ENCODE measurements at places on chromosomes 2 and 18.

DNA sequence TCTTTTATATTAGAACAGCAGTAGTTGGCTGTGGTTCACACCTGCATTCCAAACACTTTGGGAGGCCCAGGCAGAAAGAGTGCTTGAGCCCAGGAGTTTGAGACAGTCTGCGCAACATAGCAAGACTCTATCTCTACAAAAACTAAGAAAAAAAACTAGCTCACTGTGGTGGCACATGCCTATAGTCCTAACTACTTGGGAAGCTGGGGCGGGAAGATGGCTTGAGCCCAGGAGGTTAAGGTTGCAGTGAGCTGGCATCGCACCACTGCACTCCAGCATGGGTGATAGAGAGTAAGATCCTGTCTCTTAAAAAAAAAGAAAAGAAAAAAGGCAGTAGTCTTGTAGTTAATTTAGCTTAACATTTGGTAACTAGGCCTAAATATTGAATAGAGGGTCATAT lies 136.6 kb downstream of the AGPS start:
- DNase-seq: no peak

DNA sequence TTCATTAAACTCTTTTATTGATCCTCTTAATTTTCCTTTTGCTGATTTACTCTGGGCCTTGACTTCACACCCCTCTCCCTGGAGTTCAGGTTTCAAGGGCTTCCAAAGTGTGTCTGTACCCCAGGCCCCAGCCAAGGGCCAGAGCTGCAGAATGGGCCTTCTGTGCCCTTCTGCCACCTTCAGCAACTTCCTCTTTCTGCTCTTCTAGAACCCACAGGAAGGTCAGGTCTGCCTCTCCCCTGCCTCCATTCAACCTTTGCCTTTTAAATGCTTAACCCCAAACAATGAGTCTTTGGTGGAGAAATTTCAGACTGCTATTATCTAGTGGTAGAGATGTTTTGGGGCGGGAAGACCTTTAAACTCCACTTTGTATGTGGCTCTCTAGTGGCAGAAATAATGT lies 63.1 kb downstream of the TSN start:
- DNase-seq: no peak

GRCh38 chr2:176967911-176968450 lies 244.6 kb upstream of the HNRNPA3 start:
- DNase-seq: no peak

DNA sequence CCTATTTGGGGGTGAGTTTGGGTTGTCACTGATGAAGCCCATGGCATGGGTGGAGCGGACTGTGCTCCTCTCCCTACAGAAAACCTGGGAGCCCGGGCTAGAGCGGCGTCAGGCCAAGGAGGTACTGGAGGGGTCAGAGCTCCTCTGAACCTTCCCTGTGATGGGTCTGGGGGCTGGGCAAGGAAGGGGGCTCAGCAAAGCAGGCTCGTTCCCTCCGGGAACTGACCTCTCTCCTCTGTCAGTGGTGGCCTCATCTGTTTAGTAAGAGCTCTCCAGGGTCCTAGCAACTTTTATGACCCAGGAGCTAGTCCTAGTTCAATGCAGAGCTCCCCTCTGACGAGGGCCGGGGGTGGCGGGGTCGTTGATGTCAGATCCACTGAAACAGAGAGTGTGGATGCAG lies 62.4 kb upstream of the OTOF start:
- no peak for DNase-seq
